ENCODE measurements at places on chromosomes 3 and 15.
A peak's percentile ranks its signal among the peaks of the same experiment; 100 is the strongest.

GRCh38 chr3:59839810-59840515 is 790.1 kb upstream of the CFAP20DC start:
- peak; percentile 80 for ATAC-seq

GRCh38 chr3:139472380-139473010 is 3.8 kb downstream of the RBP2 start:
- ATAC-seq, result no peak

GRCh38 chr3:50539356-50540286 is 27.9 kb downstream of the C3orf18 start:
- ATAC-seq, result no peak

DNA sequence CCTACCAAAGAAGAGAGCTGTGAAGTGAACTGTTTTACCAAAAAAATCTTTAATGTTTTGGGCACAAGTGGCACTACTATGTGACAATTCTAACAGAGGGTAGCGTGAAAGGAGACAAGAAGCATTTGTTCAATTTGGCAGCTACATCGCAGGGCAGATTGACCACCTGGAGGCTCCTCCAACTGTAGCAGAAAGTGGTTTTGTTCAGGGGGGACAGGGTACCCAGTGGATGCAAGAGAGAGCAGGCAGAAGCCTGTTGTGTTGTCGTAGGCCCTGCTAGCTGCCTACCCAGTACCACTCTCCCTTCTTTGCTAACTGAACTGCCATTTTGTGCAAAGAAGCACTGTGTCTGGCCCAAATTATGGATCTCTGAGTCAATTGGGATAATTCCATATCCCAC is 54.8 kb upstream of the SYN2 start:
- ATAC-seq, result no peak

DNA sequence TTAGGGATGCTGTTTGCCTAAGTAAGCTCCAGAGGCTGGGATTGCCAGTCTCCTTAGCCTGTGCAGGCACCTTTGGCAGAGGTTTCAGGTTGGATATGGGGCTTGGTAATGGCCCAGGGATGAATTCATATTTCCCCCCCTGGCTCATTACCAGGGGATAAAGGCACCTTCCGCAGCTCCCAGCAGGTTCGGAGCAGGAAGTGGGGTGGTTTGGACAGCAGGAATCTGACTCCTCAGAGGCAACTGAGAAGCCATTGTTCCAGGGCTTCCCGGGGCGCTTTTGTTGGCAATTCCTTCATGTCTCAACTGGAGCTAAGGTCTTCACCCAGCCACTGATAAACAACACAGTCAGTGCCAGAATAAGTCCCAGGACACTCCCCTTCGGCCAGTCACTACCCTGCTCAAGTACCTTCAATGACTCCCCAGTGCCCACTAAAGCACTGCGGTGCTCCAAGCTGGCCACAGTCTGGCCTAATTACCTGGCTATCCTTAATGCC is 85.3 kb upstream of the SLC6A6 start:
- ATAC-seq, result no peak

GRCh38 chr3:7346364-7346763 is 485.4 kb downstream of the GRM7 start:
- ATAC-seq, result no peak

GRCh38 chr3:129312021-129312639 is 33.5 kb downstream of the HMCES start:
- ATAC-seq, result no peak

DNA sequence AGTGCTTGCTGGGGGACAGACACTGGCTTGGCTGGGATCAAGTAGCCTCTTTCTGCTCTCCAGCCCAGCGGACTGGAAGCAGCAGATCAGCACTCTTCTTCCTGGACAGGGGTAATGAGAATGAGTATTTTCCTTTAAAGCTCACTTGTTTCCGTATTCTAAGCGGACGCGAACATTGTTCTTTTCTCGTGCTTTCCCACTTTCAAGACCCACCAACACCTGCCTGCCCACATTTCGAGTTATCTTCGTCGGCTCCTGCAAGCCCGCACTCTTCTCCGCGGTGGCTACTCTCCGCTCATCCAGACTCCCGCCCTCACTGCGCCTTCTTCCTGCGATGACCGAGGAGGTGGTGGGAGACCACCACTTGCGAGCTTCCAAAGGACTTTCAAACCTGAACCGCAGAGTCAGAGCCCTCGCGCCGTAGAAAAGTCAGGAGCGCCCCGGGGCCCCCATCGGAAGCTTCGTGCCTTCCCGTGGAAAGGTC is 1.6 kb upstream of the PPM1L start:
- no peak for ATAC-seq

DNA sequence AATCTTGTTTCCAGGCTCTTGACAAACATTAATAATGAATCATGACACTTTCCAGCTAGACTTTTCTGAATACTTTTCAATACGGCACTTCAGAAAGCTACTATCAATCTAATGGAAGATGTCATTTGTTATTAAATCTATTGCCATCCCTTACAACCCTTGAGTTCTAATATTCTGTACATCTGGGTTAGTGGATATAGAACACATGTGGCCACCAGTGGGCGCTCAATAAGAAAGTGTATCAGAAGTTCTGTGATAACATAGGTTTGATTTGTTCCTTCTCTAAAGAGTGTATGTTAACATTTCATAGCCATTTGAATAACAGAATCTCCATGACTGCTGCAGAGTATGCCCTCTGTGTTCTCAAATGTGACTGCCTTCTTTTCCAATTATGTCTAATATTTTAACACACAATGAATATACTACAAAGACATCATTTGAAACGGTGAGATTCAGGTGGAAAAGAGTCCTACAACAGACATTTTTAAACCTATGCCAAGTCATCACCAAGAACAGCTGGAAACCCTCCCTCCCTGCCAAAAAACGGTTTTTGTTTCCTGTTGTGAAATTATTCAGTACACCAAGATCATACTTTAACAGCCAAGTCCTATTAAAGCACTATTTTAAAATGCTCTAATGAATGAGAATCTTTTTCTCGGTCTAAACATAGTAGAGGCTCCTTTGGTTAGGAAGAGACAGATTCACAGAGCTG is 22.2 kb downstream of the ALDH1A2 start:
- no peak for ATAC-seq

DNA sequence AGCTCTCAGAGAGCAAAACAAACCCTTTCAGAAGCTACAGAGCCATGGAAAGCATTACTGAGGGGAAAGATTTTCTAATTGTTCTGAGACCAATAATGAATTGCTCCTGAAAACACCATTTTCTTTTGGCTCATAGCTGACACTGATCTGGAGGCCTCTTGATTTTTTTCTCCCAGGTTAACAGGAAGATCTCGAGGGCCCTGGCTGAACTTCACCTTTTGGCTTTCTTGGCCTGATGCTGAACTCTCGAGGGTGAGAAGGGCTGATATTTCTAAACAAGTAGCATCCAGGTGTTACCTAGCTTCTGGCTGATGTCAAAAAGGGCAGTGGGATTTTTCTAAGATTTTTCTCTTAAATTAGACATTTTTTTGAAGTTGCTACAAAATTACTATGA is 19.9 kb upstream of the NFKBIZ start:
- no peak for ATAC-seq

- no peak for ATAC-seq
Observed at GRCh38 chr3:18797378-18797777, 350.9 kb upstream of the KCNH8 start.

DNA sequence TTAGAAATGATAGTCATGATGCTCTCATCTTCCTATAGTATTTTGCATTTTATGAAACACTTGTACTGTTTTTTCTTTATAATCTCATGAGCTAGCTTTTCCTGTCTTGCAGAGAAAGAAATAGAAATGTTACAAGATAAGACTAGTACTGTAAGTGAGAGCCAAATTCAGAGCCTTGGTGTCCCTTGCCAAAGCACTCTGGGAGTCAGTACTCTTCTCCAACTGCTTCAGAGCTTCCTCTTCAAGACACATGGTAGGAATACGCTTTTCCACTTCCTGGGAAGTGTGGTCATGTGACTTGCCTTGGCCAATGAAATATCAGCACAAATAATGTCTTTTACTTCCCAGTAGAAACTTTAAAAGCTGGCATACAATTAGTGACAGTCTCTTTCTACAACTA is 112.4 kb downstream of the SEMA6D start:
- no peak for ATAC-seq

GRCh38 chr15:33737687-33738601 is 230.4 kb upstream of the CHRM5 start:
- no peak for ATAC-seq

GRCh38 chr3:165434516-165434915 is 238.3 kb upstream of the SLITRK3 start:
- ATAC-seq, result no peak

DNA sequence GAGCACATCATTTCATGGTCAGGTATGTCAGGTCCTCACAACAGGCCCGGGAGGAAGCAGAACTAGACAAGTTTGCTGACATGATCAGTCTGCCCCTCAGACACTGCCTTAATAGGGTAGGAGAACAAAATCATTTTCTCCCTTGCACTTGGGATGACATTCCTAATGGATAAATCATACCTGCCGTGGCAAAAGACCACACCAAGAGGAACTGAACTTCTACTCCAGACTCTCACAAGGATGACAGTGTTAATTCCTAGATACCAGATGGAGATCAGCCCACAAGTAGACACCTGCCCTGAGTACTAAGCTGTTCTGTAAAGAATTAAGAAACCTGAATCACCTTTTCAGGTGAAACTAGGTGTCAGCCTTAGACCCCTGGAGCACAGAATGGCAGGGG is 19.5 kb downstream of the SIAH2 start:
- no peak for ATAC-seq

DNA sequence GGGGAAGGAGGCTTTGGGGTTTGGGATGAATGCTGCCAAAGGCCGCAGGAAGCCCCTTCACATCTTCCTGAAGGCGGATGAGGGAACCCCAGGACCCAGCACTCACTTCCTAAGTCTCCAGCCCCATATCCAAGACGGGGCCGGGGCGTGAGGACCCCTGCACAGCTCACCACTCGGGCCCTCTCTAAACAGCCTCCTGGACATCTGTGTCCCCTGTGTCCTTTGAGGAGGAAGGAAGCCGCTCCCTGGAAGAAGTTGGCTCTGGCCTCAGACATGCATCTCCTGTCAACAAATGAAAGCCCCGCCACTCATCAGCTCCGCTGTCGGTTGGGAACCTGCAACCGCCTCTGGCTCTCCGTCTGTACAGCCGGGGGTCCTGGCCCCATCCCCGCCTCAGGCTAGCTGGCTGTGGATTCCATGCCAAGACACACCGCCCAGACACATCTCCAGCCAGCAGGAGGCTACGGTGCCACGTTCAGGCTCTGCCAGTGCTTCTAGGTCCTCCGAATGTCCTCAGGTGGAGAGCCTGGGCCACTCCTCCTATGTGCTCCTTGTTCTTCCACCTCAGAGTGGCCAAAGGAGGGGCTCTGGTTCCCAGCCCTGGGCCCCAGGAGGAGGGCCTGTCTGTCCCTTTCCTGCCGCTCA is 140.0 kb upstream of the MEF2A start:
- no peak for ATAC-seq

- ATAC-seq, result no peak
Observed at GRCh38 chr15:78875107-78875914, 2.6 kb downstream of the MORF4L1 start.

DNA sequence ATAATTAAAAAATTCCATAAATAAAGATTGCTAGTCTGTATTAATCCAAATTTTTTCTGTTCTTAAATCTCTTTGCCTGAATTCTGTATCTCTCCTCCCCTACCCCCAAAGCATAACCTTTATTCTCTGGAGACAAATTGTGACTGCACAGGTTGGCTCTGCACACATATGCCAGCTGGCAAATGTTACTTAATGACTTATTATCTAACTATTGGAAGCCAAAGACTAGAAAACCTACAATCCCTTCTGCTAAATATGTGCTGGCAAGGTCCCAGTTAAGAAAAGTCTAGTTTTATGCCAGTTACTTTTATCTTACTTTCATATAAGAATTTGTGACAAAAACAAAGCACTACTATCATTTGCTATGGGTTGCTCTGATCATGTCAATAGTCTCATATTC is 569.3 kb downstream of the MECOM start:
- ATAC-seq, result no peak

DNA sequence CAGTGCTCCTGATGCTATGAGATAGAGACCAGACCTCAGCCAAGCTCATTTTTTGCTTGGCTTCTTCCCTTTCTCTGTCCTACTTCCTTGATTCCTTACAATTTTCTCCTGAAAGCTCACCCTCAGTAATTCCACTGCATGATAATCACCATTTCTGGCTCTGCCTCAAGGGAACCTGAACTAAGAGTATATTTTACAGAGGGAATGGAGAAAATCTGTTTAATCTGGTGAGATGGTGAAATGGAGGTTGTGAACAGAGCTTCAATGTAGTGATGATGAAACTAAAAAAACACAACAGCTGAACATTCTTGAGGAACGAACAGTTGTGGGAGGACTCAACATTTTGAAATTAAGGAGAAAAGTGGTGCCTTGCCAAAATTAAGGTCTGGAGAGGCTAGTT is 16.3 kb downstream of the HHLA2 start:
- ATAC-seq, result no peak

DNA sequence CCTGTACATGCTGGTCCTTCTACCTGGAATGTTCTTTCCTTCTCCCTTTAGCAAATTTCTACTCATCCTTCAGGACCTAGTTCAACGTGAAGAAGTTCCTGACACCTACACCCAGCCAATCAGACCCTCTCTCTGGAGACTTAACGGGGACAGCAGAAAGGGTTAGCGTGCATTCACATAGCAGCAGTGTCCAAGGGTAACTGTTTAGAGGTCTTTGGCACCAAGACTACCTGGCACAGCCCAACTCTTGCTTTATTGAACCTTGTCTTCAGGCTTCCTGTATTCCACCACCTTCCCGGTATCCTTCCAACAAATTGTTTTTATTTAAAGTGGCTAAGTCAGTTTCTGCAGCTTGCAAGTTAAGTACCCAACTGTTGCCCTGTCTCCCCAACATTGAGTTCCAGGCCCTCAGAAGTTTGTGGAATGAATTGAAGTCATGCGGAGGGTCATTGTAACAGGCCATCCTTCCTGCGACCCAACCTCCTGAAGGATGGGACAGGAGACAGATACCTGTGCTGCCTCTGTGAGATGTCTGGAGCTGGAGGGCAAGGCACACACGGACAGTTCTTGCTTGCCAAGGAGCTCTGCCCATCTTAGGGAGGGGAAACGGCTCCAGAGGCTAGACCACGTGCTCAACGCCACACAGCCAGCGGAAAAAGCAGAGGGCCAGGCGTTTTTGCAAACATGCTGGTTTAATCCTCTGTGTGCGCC is 14.4 kb upstream of the WNT7A start:
- ATAC-seq, result no peak

- no peak for ATAC-seq
Observed at GRCh38 chr3:54906763-54907162, 21.1 kb downstream of the LRTM1 start.

GRCh38 chr3:8741581-8742261 is 8.1 kb downstream of the CAV3 start:
- no peak for ATAC-seq

DNA sequence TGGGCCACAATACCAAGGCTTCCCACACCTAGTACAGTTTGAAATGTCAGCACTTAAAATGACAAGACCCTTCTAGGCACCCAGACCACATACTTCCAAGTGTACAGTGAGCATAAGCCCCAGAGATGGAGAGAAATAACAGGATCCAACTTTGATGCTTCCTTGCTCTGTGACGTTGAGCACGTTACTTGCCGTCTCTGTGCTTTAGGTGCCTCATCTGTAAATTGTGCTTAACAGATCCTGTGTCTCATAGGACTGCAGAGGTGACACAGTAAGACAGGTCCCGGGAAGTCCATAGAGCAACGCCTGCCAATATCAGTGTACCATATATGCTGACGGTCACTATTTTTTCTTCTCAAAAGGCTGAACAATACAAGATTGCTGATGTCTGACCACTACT is 59.1 kb downstream of the LRIG1 start:
- ATAC-seq, result no peak

GRCh38 chr15:48748535-48748934 is 62.3 kb downstream of the CEP152 start:
- no peak for ATAC-seq

- no peak for ATAC-seq
Observed at GRCh38 chr3:45546716-45547701, 47.5 kb upstream of the LIMD1 start.

- ATAC-seq, result no peak
Observed at GRCh38 chr3:52546111-52546901, 9.9 kb downstream of the UQCC5 start.

Data from activated CD4-positive, CD25-positive, alpha-beta regulatory T cell treated with anti-CD3 and anti-CD28 coated beads, Interleukin-2, amount 50 U/mL, for 24 hours (primary cell).